ENCODE measurements at places on chromosomes 5 and 9.

- no peak for DNase-seq
These were observed 119.4 kb upstream of the VLDLR start for GRCh38 chr9:2502210-2502609.

DNA sequence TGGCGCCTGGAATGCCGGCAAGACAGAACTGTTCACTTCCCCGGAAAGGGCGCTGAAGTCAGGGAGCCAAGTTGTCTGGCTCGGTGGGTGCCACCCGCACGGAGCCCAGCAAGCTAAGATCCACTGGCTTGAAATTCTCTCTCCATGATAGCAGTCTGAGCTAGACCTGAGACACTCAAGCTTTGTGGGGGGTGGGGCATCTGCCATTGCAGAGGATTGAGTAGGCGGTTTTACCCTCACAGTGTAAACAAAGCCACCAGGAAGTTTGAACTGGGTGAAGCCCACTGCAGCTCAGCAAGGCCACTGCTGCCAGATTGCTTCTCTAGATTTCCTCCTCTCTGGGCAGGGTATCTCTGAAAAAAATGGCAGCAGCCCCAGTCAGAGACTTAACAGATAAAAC is 277.4 kb downstream of the SLCO4C1 start:
- no peak for DNase-seq

DNA sequence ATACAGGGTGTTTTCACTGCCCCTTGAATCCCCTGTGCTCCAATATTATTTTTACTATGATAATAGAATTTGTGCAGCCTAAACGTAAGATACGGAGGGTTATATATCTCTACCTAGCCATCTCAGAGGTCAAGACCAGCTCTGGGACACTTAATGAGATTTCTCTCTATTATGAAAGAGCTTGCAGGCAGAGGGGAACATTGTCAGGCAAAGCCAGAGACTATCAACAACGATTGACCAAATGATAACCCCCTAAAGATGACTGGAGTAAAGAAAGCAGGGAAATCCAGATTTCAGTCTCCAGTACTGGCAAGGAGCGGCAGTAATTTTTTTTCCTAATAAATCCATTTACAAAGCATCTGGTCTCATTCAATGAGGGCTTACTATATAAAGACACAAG is 59.8 kb upstream of the LPAR1 start:
- no peak for DNase-seq

- DNase-seq = no peak
These were observed 86.8 kb downstream of the KCNT1 start for GRCh38 chr9:135788576-135789300.

- DNase-seq = peak; percentile 86
These were observed 2.1 kb upstream of the TRAF1 start for GRCh38 chr9:120928483-120929228.

- no peak for DNase-seq
These were observed 132.1 kb downstream of the AP3B1 start for GRCh38 chr5:78162253-78162862.

DNA sequence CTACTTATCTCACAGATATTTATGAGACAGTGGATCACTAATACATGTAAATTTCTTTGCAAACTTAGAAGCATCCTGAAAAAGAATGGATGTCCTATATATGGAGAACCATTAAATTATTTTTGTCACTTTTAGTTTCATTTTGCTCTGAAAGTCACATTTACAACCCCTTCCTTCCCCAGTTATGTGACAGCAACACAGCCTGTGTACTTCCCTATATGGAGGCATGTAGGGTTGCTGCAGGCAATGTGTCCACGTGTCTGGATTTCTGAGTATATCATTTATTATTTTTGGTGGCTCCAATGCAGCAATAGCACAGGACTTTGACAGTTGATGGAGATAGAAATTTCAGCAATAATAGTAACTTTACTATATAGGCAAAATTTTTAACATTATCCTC is 156.4 kb downstream of the ST8SIA4 start:
- DNase-seq = no peak

GRCh38 chr9:37919956-37920335 is 16.0 kb upstream of the SLC25A51 start:
- DNase-seq = no peak

GRCh38 chr5:169886677-169887076 is 93.6 kb downstream of the INSYN2B start:
- no peak for DNase-seq

DNA sequence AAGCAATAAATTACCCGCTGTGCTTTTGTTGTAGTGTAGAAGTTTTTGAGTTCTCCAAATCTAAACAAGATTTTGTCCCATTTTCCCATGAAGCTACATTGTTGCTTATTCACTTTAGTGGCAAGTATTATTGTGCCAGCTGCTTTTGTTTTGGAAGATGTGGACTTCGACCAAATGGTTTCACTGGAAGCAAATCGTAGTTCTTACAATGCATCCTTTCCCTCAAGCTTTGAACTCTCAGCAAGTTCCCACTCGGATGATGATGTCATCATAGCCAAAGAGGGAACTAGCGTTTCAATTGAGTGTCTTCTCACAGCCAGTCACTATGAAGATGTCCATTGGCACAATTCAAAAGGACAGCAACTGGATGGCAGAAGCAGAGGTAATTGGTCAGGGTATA is 10.9 kb downstream of the MFAP3 start:
- DNase-seq = no peak

GRCh38 chr5:176664479-176664878 is 17.2 kb downstream of the TSPAN17 start:
- DNase-seq = no peak

GRCh38 chr5:134879456-134879855 is 5.3 kb downstream of the TXNDC15 start:
- DNase-seq = no peak

- DNase-seq = peak; percentile 49
These were observed 23.0 kb downstream of the FRRS1L start for GRCh38 chr9:109143881-109144562.

DNA sequence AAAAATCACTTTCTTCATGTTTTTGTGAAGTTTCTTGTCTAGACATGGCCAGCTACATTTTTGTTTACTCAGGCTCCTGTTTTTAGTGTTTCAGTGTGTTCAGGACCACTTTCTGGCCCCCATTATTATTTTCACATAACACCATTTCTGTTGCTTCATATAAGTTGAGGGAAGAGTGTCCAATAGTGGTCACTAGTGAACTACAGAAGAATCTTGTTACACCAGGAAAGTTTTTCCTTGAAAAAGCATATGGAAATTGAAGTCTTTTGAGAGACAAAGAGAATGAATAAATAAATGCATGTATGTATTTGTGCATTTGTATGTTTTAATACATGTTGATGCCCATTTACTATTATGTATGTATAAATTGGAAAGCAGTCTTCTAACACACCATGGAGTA is 3.8 kb downstream of the ADAMTSL1 start:
- no peak for DNase-seq

DNA sequence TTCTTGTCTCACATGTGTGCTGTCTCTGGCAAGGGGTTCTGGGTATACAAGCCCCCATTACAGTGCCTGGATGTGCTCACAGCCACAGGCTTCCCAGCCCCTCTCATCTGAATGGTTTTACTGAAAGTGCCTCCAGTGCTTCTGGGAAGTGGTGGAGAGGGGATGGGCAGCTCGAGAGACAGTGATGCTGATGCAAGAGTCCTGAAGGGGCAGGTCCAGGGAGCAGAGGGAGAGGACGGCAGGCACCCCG is 93.5 kb downstream of the PHF2 start:
- DNase-seq = no peak

- no peak for DNase-seq
These were observed 9.6 kb downstream of the SLC1A1 start for GRCh38 chr9:4499917-4500316.

GRCh38 chr9:29129763-29130162 is 1556.5 kb upstream of the C9orf72 start:
- DNase-seq = no peak

DNA sequence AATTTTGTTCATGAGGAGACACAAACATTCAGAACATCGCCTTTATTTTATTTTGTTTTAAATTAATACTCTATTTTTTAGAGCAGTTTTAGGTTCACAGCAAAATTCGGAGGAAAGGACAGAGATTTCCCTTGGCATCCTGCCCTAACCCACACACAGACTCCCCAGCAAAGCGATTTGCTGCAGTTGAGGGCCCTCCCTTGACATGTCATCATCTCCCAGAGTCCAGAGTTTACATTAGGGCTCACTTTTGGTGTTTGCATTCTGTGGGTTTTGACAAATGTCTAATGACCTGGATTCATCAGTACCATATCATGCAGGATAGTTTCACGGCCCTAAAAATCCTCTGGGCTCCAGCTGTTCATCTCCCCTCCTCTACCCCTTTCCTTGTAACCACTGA is 33.6 kb upstream of the COL5A1 start:
- DNase-seq = no peak

- no peak for DNase-seq
These were observed 122.8 kb downstream of the KIF4B start for GRCh38 chr5:155136216-155136850.

DNA sequence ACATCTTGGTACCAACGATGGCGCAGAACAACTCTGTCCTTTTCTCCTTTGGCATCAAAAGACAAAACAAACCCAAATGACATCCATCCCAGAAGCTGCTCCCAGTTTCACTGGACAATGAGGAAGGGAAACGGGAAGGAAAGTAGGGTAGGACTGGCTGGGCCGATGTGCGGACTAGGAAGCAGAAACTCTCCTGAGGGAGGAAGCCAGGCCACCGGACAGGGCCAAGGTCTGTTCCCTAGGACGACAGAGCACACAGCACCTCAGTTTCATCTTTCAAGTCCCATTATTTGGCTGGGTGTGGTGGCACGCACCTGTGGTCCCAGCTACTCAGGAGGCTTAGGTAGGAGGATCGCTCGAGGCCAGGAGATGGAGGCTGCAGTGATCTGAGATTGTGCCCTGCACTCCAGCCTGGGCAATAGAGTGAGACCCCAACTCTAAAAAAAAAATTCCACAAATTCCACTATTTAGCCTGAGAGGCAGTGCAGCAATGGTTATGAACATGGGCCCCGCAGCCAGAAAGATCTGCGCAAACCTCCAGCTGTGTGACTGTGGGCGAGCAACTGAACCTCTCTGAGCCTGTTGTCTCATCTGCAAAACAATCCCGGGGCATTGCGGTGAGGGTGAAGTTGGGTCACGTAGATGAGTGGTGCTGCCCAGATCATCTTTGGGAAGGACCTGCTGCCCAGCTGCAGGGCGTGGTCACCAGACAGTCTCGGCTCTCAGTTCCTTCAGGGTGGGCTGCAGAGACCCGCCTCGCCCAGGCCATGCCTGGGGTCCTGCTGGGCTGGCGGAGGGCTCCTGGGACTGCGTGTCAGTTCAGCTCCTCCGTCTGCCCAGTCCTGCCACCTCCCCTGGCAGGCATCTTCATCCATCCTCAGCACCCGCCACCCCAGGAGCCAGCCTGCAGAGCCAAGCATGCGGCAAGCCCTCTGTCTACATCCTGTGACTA is 101.2 kb upstream of the RAPGEF1 start:
- no peak for DNase-seq

DNA sequence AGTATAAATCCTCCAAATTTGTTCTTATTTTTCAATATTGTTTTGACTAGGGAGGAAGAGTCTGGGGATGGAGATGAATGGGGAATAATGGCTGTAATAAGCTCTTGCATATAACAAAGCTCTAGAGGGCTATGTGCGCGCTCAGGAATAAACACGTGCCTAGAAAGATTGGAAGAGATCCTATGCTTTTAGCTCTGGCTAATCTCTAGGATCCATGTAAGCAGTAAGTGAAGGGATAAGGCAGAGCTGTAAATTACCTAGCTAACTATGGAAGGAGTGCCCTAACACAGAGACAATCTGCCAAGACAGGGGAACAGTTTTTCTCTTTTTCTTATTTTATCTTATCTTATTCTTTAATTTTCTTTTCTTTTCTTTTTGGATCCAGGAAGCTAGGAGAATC is 21.6 kb downstream of the OR1J1 start:
- DNase-seq = no peak

GRCh38 chr9:134293611-134294152 is 32.6 kb upstream of the RXRA start:
- DNase-seq = no peak

GRCh38 chr5:74112372-74113195 is 486.6 kb downstream of the ARHGEF28 start:
- DNase-seq = no peak

- peak; percentile 9 for DNase-seq
These were observed 76.1 kb upstream of the SH3PXD2B start for GRCh38 chr5:172530406-172530805.

DNA sequence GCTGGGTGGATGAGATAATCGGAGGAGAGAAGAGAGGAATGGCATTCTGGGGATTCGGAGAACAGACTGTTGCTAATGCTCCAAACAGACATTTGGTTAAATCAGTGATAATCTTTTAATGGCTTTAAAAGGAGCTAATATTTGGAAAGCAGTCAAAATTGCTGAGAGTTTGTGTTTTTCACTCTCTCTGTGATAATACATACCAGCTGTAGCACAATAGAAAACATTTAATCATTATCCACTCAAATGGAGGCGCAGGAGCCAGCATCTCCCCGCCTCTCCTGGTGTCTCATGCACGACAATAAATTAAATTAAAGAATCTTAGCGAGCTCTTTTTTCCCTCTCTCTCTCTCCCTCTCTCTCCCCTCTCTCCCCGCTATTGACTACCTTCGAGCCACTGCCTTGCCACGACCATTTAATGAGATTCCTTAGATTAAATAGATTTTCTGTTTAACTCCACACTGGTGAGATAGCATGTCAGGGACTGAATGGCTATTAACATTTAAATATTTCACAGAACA is 268.6 kb upstream of the MVB12B start:
- no peak for DNase-seq

- DNase-seq = no peak
These were observed 27.9 kb downstream of the C1QTNF2 start for GRCh38 chr5:160342413-160342941.
